ENCODE measurements at places on chromosomes 6 and 20.

GRCh38 chr20:58202044-58202443 lies 26.4 kb downstream of the ANKRD60 start:
- no peak for DNase-seq

GRCh38 chr20:10922506-10922905 lies 248.7 kb upstream of the JAG1 start:
- DNase-seq: no peak

GRCh38 chr20:36875702-36876472 lies at the start of gene TLDC2:
Gene TLDC2 (plus strand): TSS chr20:36876138. CDS start chr20:36876175, 37 bp downstream.
- DNase-seq: no peak

GRCh38 chr20:34365765-34366213 lies 2.7 kb downstream of the ITCH start:
- DNase-seq: no peak

- DNase-seq: no peak
Observed at GRCh38 chr6:31782126-31782855, 5.2 kb upstream of the VWA7 start.

- no peak for DNase-seq
Observed at GRCh38 chr6:52371656-52372191, 9.8 kb downstream of the PAQR8 start.

GRCh38 chr6:165206798-165207197 lies 102.6 kb downstream of the C6orf118 start:
- DNase-seq: no peak

GRCh38 chr6:31689249-31690110 lies 8.6 kb upstream of the LY6G5C start:
- no peak for DNase-seq

DNA sequence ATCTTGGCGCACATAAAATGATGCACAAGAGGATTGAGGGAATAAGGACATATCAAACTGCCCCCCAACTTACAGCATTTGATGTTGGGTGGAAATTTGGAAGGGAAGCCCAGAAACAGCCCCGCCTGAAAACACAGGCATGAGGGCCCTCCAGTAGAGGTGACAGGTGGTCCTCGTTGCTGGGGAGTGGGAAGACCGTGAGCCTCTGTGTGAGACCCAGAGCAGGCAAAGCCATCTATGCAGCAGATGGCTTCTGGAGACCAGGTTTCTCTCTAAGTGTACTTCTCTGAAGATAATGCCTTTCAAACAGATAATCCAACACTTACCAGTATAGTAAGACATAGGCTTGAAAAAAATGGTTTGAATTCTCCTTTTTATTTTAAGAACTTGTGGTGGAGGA lies 132.2 kb upstream of the INSM1 start:
- DNase-seq: no peak

GRCh38 chr6:111572216-111572706 lies 33.4 kb downstream of the TRAF3IP2 start:
- no peak for DNase-seq

DNA sequence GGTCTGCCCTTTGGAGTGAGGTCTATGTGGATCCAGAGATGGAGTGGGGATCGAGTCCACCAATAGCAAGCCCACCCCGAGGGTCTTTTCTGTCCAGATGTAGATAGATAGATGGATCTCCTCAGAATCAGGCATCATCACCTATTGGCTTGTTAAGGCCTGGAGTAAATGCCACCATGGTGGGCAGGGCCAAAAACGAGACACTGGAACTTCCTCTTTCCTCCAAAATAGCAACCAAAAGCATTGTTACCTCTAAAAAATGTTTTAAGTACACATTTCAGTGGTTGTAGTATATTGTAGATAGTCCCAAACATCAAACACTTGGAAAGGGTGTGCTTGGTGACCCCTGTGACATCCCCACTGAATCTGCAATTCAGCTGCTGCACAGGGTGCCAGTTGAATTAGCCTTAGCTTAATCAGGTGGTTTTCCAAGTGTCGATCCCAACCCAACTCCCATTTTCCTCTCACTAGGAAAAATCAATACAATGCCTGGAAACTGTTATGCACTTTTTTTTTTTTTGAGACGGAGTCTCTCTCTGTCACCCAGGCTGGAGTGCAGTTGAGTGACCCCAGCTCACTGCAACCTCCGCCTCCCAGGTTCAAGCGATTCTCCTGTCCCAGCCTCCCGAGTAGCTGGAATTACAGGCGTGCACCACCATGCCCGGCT lies 35.0 kb upstream of the NELFCD start:
- no peak for DNase-seq

DNA sequence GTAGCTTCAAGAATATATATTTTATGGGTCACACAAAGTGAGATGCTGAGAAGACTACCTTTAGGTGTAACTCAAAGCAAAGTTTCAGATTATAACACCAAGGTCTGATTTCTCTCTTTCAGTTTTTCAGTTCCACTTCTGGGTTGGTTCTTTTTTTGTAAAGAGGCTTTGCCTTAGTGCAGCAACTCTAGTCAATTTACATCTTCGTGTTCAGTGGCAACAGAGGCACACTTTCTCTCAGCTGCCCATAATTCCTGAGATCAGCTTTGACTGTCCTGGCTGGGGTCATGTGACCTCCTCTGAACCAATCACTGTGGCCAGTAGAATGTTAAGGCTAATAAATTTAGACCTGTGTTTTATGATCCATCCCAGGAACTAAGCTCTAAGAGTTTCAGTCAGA lies 120.2 kb downstream of the TINAG start:
- DNase-seq: no peak

DNA sequence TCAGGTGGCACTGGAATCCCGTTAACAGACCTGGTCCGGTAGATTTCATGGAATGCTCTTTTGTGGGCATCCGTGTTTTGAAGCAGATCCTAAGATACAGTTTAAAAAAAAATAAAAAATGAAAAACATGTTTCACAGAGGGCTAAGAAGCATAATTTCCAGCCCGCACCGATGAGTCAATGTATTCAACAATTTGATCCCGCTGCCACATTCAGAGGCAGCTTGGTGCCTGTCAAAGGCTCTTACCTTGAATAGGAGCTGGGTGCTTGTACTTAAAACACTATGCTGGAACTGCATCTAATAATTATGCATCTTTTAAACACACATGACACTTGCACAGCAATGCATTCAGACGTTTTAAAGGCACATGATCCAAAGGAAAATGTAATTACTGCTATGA lies 164.8 kb downstream of the SYNE1 start:
- DNase-seq: peak; percentile 17

DNA sequence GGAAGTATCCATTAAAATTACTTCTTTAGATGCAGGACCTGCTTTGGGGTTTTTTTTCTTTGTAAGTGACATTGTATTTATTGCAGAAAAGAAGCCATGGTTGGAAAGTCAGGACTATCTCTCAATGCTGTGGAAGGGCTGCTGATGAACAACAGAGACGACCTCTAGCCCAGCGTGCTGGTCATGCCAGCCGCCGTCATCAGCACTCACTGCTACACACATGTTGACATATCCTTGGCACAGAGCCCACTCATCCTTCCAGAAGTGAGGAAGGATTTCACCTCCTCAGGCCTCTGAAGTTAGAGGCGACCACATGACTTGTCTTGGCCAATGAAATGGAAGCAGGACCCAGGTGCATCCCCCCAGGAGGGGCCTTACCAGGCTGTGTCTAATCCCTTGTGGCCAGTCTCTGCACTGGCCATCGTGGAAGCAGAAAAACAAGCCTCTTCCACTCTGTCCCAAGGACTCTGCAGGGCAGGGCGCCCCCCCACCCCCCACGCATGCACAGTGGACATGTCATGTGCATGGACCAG lies 343.5 kb downstream of the TAF4 start:
- no peak for DNase-seq

DNA sequence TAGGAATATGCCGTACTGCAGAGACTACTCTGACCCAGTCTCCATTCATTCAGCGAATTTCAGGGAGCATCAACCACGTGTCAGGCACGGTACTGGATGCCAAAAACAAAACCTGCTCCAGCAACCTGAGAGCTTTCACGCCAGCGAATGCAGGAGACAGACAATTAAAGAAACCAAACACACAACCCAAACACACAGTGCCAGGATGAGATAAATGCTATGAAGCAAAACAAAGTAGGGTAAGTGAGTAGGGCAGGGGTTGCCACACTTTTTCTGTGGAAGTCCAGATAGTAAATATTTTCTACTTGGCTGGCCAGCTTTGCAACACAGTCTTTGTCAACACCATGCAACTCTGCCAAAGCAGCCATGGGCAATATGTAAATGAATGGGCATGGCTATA lies 10.0 kb downstream of the MOCS1 start:
- no peak for DNase-seq

GRCh38 chr20:17654649-17655285 lies 27.3 kb downstream of the RRBP1 start:
- DNase-seq: no peak

- peak; percentile 34 for DNase-seq
Observed at GRCh38 chr20:46243707-46244628, 64.3 kb downstream of the CDH22 start.

DNA sequence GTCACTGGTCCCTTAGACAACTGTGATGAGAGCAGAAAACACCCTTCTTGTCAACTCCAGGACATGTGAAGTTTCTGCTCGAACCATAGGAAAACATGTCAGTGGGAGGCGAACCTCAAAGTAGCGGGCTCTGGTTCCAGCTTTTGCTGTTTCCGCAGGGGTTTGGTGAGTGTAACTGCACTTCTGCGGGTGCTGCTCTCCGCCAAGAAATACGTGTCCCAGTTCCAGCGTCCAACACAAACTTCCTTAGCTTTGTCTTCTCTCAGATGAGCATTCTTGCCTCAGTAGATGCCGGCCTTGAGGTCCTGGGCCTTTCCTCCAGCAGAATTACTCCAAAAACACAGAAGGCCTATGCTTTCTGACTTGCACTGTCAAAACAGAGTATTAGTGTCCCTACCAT lies 156.3 kb downstream of the FNDC1 start:
- no peak for DNase-seq

DNA sequence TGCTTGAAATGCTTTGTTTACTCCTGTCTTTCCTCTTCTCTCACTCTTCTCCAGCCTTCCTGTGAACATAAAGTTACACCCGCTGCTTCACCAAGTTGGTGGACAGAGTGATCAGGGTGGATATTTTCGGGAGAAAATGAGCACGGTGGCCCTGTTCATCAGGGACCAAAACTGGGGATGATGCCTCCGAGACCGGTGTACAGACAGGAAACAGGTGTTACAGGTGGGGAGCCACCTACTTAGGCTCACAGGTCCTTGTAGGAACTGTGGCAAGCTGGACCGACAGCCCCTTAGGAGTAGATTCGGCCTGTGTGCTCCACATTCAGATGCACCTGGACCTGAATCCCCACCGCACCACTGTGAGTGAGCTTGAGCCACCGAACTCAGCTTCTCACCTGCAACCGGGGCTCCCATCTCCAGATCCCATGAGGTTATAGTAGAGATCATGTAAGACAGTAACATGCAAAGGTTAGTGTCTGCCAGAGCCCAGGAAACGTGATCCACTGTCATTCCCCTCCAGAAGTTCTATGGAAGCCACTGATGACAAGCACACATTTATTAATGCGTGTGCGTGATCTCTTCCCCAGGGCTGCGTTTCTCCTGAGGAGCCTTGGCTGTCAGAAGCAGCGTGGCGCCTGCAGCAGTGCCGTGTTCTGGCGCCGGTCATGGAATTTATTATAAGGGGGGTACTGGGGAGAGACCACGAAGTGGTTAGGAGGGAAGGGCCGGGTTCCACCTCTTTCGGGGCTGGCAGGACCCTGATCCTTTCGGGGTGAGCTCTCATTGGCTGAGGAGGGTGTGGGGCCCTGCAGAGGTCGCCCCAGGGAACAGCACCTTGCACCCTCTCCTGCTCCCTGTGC lies 94.2 kb downstream of the ERMARD start:
- no peak for DNase-seq

- DNase-seq: no peak
Observed at GRCh38 chr6:868201-868600, 175.3 kb upstream of the EXOC2 start.

DNA sequence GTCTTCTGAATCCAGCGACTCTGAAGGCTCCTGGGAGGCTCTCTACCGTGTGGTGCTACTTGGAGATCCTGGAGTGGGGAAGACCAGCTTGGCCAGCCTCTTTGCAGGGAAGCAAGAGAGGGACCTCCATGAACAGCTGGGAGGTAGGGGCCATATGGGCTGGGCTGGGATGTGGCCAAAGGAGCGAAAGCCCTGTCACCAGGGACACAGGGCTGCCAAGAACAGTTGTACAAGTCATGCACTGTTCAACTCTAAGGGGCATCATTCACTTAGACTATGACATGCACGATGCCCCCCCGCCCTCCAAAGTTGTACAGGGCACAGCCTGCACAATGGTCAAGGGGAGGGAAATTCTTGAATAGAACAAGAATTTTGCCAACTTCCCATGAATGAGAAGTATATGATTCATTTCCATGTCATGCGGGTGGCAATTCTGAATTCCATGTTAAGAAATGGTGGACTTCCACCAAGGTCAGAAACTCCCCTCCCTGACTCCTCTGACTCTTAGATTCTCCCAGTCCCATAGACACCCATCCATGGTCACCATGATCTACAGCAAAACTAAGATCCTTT lies 1.6 kb downstream of the REM1 start:
- DNase-seq: no peak

DNA sequence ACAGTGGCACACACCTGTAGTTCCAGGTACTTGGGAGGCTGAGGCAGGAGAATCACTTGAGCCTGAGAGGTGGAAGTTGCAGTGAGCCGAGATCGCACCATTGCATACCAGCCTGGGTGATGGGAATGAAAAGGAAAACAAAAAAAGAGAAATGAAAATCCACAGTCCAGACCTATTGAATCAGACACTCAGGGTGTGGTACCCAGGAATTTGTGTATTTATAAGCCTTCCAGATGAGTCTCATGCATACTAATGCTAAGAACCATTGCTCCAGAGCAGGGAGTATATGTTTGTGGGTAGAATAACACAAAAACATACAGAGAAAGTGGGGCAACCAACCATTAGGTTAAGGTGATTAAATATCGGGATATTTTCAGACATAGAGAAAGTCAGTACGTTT lies 36.1 kb upstream of the PLCB4 start:
- no peak for DNase-seq

- DNase-seq: peak; percentile 62
Observed at GRCh38 chr6:52362443-52363227, 684 bp downstream of the PAQR8 start.

DNA sequence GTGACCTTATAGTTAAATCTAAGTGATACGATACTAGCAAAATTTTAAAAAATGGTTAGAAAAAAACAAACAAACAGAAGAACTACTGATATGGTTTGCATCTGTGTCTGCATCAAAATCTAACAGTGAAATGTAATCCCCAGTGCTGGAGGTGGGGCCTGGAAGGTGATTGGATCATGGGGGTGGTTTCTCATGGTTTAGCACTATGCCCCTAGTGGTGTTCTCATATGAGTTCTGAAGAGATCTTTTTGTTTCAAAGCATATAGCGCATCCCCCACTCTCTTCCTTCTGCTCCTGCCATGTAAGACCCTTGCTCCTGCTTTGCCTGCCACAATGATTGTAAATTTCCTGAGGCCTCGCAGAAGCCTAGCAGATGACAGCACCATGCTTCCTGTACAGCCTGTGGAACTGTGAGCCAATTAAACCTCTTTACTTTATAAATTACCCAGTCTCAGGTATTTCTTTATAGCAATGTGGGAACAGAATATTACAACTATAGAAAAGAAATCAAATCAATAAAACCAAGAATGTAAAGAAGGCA lies 5.4 kb downstream of the FBXL4 start:
- no peak for DNase-seq

- no peak for DNase-seq
Observed at GRCh38 chr6:23417133-23417532, 708.9 kb upstream of the NRSN1 start.

Measured in urothelium cell line (cell line).